Left lung (tissue), 14 donors: ENCODE measurements at places on chromosomes 4 and X. TPM values are rescaled to one million over a fixed set of nuclear protein-coding genes. Genes with fewer than 3 reads are reported as not detected.

The SHROOM4 gene
- 39.1 TPM for total RNA-seq

DNA sequence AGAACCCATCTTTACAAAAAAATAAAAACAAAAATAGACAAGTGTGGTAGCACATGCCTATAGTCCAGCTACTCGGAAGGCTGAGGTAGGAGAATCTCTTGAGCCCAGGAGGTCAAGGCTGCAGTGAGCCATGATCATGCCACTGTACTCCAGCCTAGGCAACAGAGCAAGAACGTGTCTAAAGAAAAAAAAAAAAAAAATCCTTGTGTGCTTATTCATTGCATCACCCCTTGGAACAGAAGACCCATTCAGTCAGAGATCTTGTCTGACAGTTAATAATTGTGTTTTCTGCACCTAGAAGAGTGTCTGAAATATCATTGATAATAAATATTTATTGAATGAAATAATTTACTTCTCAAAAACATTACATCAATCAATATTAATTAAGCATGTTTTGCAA lies 97.4 kb upstream of the TBL1X start:
- no peaks in the 10 kb centered on the region for H3K36me3 ChIP-seq
- H3K4me1 ChIP-seq: no peaks in the 10 kb centered on the region
- no peak for DNase-seq
- H3K27ac ChIP-seq: no peak overlapping the region

- DNase-seq: no peak
- peaks cover 3% of the 10 kb centered on the region for H3K4me1 ChIP-seq
- H3K27me3 ChIP-seq: no peaks in the 10 kb centered on the region
- H3K4me3 ChIP-seq: no peak overlapping the region
- no peaks in the 10 kb centered on the region for H3K36me3 ChIP-seq
Observed at GRCh38 chr4:36285784-36286480, 4.5 kb downstream of the DTHD1 start.

- no peak overlapping the region for H3K4me3 ChIP-seq
- DNase-seq: no peak
- H3K36me3 ChIP-seq: no peaks in the 10 kb centered on the region
Observed at GRCh38 chr4:16544251-16544721, 318.0 kb upstream of the TAPT1 start.

DNA sequence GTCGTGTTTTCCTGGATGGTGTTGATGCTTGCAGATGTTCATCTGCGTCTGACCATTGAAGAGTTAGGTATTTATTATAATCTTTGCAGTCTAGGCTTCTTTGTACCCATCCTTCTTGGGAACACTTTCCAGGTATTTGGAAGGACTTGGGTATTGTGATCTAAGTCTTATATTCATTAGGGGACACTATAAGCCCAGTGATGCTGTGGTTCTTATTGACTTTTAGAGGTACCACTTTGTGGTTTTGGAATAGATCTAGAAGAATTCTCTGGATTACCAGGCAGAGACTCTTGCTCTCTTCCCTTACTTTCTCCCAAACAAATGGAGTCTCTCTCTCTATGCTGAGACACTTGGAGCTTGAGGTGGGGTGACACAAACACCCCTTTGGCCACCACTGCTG lies 41.6 kb downstream of the AFM start:
- DNase-seq: no peak
- H3K4me3 ChIP-seq: no peak overlapping the region
- no peaks in the 10 kb centered on the region for H3K27me3 ChIP-seq
- H3K36me3 ChIP-seq: no peaks in the 10 kb centered on the region

GRCh38 chr4:82043081-82043808 lies 330.5 kb downstream of the HNRNPD start:
- H3K4me1 ChIP-seq: peaks cover 14% of the 10 kb centered on the region
- no peaks in the 10 kb centered on the region for H3K36me3 ChIP-seq
- H3K27me3 ChIP-seq: peaks cover 62% of the 10 kb centered on the region
- H3K27ac ChIP-seq: no peak overlapping the region
